Fibroblast of skin of left quadriceps (primary cell): ENCODE measurements at places on chromosomes 6 and 20.
A peak's percentile ranks its signal among the peaks of the same experiment; 100 is the strongest.

DNA sequence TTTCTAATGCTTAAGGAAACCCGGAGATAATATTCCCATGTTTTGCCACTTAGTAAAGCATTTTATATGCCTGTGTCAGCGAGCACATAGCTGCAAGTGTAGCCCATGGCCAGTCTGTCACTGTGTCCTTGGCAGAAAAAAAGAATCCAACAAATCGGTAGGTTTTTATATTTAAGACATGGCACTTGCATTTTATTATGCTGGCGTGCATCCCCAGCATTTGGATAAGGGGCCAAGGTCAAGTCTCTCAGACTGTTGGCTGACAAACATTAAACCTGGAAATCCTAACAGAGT, 1.2 kb upstream of the ZNF184 start:
- DNase-seq = no peak

- no peak for DNase-seq
Measured at GRCh38 chr6:141641406-141641805, 491.3 kb upstream of the GJE1 start.

GRCh38 chr20:58471193-58472164, 43.7 kb downstream of the APCDD1L start:
- DNase-seq = peak; percentile 21

DNA sequence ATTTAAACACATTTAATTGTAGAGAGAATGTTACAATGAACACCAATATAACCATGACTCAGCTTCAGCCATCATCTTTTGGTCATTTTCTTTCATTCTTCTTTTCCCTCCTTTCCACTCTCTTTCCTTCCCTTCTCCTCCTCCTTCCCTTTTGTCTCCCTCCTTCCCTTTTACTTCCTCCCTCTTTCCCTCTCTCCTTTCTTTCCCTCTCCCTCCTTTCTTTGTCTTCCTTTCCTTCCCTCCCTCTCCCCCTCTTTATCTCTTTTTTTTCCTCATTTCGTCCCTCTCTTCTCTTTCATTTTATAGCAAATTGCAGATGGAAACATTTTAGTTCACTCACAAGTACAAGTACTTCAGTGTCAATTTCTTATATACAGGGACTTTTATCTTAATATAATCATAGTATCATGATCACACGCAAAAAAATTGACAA, 1.8 kb downstream of the ZKSCAN3 start:
- no peak for DNase-seq

- no peak for DNase-seq
Measured at GRCh38 chr6:136795996-136796395, 3.7 kb upstream of the MAP3K5 start.

DNA sequence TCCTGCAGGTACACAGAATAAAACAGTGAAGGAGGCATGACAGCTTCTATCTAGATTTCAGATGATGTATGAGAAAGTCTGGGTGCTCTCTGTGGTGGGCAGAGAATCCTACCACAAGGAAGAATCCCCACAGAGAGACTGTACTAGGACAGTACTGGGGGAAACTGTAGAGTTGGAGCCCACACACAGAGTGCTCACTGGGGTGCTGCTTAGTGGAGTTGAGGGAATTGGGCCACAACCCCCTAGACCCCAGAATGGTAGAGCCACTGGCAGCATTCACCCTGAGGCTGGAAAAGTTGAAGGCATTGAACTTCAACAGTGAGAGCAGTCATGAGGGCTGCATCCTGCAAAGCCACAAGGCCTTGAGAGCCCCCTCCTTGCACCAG, 62.2 kb upstream of the TNFRSF21 start:
- DNase-seq = no peak

GRCh38 chr6:26493258-26493657, 6.8 kb upstream of the BTN1A1 start:
- no peak for DNase-seq

GRCh38 chr6:84801250-84801649, 36.9 kb upstream of the TBX18 start:
- DNase-seq = no peak

GRCh38 chr6:136306466-136306865, 16.8 kb upstream of the BCLAF1 start:
- no peak for DNase-seq

GRCh38 chr6:43428112-43428570, 800 bp downstream of the ABCC10 start:
- no peak for DNase-seq

DNA sequence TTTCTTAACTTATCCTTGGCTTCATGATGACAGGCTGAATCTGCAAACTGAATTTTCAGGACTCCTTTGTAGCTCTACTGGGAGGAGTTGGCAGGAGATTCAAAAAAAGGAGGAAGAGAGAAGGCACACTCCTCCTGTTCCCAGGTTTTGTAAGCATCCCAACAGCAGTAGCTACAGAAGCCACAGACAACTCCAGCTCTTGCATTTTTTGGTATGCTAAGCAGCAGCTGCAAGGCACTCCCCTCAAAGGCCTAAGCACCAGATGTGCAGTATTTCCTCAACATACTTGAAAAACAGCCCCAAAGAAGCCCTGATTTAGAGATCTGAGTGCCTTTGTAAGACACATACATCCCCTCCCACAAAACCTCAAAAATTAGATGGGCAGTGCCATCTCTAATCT, 328.6 kb upstream of the SYNCRIP start:
- no peak for DNase-seq

DNA sequence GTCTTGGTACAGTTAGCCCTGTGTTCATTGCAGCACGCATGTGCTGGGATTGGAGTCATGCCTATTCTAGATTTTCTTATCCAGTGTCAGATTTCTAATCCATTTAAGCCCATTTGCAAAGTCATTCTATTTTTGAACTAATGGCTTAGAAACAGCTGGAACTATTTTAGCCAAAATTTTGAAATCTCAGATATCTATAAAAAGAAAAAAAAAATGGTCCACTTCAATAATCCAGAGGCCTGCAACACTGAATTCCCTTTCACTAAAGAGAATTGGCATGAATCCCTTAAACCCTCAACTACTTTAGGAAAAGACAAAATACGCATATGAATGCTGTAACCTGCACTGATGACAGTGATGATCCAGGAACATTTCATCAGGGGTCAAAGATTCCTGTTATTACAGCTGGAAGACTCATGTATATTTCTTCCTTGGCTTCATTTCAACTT, 1.5 kb downstream of the COL21A1 start:
- DNase-seq = peak; percentile 82

DNA sequence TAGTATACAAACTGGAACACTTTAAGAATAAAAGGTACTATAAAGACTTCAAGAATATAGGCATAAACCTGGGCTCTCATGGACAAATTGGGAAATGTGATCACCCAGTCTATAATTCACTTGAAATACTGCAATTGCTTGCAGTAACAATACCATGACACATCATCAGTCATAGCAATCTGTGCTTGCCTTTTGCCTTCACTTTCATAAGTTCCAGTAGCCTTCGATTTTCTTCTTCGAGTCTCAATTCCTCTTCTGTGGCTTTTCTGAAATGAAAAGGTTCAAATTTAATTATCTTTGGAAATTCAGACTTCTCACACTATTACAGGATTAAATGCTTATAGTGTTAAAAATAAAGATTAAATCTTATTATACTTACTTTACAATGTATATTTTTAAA, 96.3 kb upstream of the ZBTB24 start:
- no peak for DNase-seq

GRCh38 chr6:97790926-97791590, 508.0 kb upstream of the MMS22L start:
- DNase-seq = no peak

DNA sequence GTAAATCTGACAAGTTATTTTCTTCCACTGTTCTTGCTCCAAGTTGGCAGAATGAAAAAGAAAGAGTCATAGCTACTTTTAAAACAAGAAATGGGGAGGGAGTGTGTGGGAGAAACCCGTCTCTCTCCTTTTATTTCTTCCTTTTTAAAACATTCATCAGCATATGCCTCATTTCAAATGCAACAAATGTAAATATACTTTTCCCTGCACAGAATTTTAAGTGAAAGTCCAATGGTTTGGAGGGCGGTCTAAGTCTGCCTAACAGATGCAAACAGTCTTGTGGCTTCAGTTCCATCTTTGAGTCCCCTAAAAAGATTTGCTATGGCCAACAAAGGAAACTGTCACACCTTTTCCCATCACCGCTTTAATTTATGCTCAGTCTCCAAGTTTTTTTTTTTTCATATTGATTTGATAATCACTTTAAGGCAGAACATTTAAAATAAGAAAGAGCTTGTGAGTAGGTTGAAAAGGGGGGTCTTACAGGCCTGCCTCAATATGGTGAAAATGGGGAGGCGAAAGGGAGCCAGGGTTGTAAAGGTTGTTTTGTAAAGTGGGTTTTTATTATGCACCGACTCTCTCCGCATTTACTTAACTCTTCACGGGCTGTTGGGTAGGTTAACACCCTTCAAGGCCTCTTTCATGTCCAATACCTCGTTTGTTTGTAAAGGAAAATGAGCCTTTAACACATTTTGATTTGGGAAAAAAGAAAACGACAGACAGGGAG, 4.6 kb downstream of the TFAP2D start:
- no peak for DNase-seq

DNA sequence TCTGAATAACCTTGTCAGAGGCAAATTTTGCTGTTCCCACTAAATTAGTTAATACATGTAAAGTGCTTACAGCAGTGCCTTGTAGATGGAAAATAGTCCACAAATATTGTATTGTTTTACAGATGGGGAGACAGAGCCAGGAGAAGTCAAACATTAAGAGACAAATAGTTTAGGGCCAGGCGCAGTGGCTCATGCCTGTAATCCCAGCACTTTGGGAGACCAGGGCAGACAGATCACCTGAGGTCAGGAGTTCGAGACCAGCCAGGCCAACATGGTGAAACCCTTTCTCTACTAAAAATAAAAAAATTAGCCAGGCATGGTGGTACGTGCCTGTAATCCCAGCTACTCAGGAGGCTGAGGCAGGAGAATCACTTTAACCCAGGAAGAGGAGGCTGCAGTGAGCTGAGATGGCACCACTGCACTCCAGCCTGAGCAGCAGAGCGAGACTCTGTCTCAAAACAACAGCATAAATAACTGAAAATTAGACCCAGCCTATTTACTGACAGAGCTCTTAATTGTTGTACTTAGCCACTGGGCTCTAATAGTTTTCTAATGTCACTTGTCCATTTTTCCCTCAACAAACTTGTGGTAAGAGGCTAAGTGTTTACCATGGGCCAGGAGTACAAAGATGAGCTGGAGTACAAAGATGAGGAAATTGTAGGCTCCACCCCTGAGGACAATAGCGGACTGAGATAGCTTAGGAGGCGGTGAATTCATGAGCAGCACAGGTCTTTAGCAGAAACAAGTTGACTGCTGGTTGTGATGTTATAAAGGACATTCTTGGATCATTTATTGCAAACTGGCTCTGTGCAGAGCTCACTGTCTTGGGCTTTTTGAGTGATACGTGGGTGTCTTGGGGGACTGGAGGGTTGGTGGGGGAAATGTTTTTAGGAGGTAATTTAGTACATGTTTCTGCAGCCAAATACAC, 6.4 kb downstream of the ZSWIM3 start:
- DNase-seq = no peak

DNA sequence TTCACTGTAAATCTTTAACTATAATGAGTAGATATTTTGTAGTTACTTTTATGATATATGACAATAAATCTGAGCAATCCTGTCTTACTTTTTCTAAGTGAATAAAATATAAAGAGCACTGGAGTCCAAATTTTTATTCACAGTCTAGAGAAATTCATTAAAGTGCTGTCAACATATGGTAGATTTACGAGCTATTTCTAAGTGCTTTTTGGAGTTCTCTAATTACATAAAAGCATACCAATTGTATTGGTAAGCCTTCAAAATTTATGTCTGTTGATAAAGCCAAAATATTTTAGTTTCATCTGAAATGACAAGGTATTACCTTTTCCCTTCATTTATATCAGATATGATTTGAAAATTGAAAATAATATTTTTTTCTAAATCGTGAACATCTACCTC, 75.4 kb downstream of the MAN1A1 start:
- peak; percentile 29 for DNase-seq

GRCh38 chr20:44186201-44186600, 787 bp downstream of the JPH2 start:
- DNase-seq = no peak

- no peak for DNase-seq
Measured at GRCh38 chr6:110778333-110778732, 36.9 kb downstream of the CDK19 start.

DNA sequence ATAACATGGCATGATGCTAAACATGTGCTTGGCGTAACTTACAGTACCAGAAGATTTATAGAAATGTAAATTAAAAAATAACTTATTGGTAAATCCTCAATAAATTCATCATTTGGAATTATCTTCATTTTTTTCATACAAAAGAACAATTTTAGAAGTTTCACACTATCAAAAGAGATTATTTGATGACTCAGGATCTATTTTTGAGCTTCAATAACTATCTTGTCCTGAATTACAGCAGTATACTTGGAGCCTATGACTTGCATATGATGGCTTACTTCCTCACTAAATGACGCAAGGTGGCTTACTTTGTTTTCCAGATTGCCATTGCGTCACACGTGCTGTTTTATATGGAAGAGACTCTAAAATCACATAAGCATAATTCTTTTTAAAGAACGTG, 49.2 kb downstream of the KHDRBS2 start:
- DNase-seq = no peak

DNA sequence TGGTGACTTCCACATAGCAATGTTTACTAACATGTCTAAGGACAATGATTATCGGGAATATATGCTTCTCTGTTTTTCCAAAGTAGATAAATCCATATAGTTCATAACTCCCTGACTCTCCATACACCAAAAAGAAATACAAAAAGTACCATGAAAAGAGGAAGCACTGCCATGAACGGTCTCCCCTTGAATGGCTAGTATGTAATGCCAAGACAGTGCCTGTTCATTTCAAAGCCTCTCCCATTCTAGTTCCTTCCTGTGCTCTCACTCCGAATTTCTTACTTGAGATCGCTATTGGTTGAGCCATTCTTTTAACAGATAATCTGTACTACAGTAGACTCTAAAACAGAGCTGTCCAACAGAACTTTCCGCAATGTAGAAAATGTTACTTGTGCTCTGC, 54.8 kb upstream of the EDN1 start:
- DNase-seq = no peak

DNA sequence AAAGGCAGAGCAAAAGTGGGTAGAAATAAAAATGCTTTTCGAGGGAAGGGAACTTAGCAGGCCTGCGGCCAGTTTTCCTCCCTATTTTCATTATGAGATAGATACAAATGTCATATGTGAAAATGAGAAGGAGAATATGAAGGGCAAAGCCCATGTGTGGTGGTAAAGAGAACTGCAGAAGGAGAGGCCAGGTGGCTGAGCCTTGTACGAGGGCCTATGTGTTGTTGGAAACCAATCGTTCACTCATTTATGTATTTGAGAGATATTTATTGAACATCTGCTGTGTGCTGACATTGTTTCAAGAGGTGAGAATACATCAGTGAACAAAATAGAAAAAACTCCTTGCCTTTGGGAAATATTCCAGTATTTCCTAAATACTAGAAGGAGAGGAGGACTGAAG, 147.7 kb downstream of the SH3BGRL2 start:
- DNase-seq = no peak

DNA sequence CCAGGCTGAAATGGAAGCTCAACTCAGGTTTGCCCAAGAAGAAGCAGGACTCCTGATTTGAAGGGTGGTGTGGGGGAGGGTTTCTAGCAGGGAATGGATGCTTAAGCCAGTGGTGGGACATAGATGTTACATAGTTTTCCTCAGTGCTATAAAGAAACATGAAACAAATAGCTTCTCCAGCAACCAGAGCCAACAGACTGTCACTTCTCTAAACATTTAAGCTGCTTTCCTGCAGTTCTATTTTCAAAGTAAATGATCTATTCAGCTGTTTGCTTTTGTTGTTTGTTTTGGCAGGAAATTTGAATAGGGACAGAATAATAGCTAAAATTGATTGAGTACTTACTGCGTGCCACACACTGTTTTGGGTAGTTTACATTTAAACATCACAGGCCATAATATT, 169.0 kb downstream of the UST start:
- no peak for DNase-seq

- DNase-seq = no peak
Measured at GRCh38 chr20:49993301-49993751, 10.5 kb downstream of the SNAI1 start.
